Endothelial cell (in vitro differentiated cells): ENCODE measurements at places on chromosomes 2 and 18. TPM values are rescaled to one million over a fixed set of nuclear protein-coding genes. Genes with fewer than 3 reads are reported as not detected.
A peak's percentile ranks its signal among the peaks of the same experiment; 100 is the strongest.

DLGAP1 gene
- 1.8 TPM for total RNA-seq

VIT gene
- total RNA-seq = 3.6 TPM

IL1B gene
- not detected for total RNA-seq

POTEI gene
- total RNA-seq = 0.15 TPM

MYL12A gene
- 430 TPM for total RNA-seq

HOXD8 gene
- 9.3 TPM for total RNA-seq

ANKRD30B gene
- not detected for total RNA-seq

ZNF385B gene
- 0.49 TPM for total RNA-seq

COBLL1 gene
- 46.6 TPM for total RNA-seq

FER1L5 gene
- total RNA-seq = 1.0 TPM

GRCh38 chr2:226130192-226130591, 669.4 kb downstream of the IRS1 start:
- no peak for DNase-seq
- H3K4me1 ChIP-seq = peaks cover 7% of the 10 kb centered on the region
- H3K4me3 ChIP-seq = no peak overlapping the region
- H3K27ac ChIP-seq = no peak overlapping the region
- H3K36me3 ChIP-seq = no peaks in the 10 kb centered on the region
- H3K27me3 ChIP-seq = no peaks in the 10 kb centered on the region

GRCh38 chr2:75564713-75565359, 4.1 kb upstream of the EVA1A start:
- H3K27ac ChIP-seq = no peak overlapping the region
- no peak for DNase-seq
- no peaks in the 10 kb centered on the region for H3K36me3 ChIP-seq
- H3K4me3 ChIP-seq = no peak overlapping the region
- H3K27me3 ChIP-seq = peaks cover 8% of the 10 kb centered on the region

DNA sequence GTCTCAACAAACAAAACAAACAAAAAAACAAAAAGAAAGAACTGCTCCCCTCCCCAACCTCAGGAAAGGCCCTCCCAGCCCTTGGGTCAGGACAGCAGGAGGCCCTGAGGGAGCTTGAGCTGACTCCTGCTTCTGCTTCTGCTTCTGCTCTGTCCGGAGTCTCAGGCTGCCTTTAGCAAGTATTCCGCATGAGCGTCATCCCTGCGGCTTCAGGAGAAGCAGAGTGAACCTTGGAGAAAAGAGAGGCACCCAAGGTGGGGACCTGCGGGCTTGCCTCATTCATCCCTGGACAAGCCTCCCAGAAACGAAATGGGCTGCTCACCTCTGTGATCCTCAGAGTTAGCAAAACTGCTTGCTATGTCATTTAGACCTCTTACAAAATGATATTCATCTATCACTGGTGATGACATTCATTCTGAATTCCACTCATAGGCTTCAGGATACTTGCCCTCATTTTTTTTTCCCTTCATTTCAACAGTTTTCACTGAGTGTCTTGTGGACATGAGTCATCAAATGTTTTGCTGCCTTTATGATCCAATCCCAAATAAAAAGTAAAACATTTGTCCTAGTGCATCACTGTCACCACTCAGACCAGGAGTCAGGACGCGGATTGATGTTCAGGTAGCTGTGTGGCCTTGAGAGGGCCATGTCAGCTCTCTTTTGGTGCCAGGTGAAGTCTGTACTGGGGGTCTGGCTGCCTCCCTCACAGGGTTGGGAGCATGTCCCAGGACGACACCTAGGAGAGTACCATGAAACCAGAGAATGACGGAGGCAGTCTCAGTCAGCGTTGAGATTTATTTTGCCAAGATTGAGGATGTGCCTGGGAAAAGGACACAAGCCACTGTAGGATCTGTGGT, 51.7 kb downstream of the IMPA2 start:
- peak overlapping the region; percentile 5 for H3K4me3 ChIP-seq
- H3K27ac ChIP-seq = no peak overlapping the region
- H3K36me3 ChIP-seq = no peaks in the 10 kb centered on the region
- H3K27me3 ChIP-seq = peaks cover 7% of the 10 kb centered on the region
- H3K4me1 ChIP-seq = peaks cover 2% of the 10 kb centered on the region

- peaks cover 2% of the 10 kb centered on the region for H3K27me3 ChIP-seq
- H3K4me3 ChIP-seq = no peak overlapping the region
- H3K4me1 ChIP-seq = no peaks in the 10 kb centered on the region
- H3K27ac ChIP-seq = no peak overlapping the region
- DNase-seq = no peak
- no peaks in the 10 kb centered on the region for H3K36me3 ChIP-seq
Observed at GRCh38 chr18:54948350-54948837, 10.9 kb downstream of the CCDC68 start.

DNA sequence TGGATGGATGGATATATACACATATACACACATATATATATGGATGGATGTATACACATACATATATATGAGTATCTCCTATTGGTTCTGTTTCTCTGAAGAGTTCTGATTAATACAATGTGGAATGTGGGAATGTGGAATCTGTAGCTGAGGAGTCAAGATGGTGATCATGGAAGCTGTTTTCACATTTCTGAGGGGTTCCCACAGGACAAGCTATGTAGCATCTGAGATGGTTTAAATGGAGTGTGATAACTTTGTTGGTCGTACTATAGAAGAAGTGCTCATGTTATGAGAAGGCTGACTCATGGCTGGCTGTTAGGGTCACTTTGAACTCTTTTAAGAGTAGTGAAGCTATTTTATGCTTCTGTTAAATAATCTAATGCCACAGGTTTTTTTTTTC, 279.7 kb downstream of the MEIS1 start:
- no peaks in the 10 kb centered on the region for H3K36me3 ChIP-seq
- no peak for DNase-seq
- no peak overlapping the region for H3K4me3 ChIP-seq
- H3K4me1 ChIP-seq = peaks cover 5% of the 10 kb centered on the region
- H3K27me3 ChIP-seq = no peaks in the 10 kb centered on the region

GRCh38 chr2:149690825-149691224, 103.2 kb upstream of the MMADHC start:
- H3K27ac ChIP-seq = no peak overlapping the region
- no peak overlapping the region for H3K4me3 ChIP-seq
- no peaks in the 10 kb centered on the region for H3K36me3 ChIP-seq

DNA sequence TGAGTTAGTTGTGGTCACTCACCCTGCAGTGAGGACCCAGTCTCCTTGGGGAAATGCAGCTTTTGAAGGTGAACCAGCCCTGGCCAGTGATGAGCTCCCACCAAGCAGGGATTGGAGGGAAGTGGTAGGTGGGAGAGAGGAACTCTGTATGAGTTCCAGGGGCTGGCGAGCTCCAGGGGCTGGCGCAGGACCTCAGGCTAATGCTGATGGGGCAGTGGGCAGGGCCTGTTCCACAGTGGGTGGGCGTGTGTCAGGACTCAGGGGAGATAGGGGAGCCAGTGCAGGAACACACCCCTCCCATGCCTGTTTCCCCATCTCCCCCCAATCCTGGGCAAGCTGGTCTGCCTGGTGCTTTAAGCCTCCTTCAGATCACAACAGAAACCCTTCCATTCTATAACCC, 208.4 kb downstream of the DYSF start:
- peaks cover 17% of the 10 kb centered on the region for H3K27me3 ChIP-seq
- H3K4me3 ChIP-seq = no peak overlapping the region
- peaks cover 60% of the 10 kb centered on the region for H3K36me3 ChIP-seq
- H3K4me1 ChIP-seq = peaks cover 5% of the 10 kb centered on the region
- H3K27ac ChIP-seq = no peak overlapping the region

DNA sequence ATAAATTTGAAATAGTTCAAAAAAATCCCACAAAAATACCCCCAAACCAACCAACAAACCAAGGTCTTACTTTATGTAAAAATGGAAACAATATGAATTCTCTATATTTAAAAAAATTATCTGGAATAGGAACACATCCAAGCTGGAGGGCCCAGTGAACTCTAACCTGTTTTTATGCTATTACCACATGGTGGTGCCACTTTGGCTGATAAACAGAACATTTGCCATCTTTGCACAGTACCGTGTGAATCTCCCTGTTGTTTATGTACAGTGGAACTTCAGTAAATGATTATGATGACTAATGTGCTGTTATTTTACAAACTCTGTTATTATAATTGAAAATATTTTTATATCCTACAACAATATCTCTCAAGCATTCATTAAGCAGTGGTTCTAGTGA, 145.3 kb upstream of the SMAD7 start:
- no peak overlapping the region for H3K27ac ChIP-seq
- H3K27me3 ChIP-seq = no peaks in the 10 kb centered on the region
- no peaks in the 10 kb centered on the region for H3K4me1 ChIP-seq
- DNase-seq = no peak
- H3K4me3 ChIP-seq = no peak overlapping the region

DNA sequence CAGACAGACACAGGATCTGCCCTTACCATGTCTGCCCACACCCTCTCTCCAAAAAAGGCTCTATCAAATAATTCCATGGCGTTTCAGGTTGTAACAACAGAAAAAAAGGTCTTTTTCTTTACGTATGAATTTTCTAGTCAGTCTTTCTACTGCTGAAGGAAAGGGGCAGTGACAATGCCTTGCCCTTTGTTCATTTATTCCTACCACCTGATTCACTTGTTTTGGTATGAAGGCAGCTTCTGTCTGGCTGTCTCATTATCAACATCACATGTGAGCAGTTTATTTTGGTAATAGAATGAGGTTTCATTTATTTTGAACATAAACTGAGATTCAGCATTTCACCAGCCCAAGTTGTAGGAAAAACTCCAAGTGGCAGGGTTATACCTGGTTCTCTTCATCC, 94.3 kb upstream of the KLF7 start:
- peaks cover 29% of the 10 kb centered on the region for H3K4me1 ChIP-seq
- no peak overlapping the region for H3K27ac ChIP-seq
- no peak overlapping the region for H3K4me3 ChIP-seq
- H3K36me3 ChIP-seq = no peaks in the 10 kb centered on the region

GRCh38 chr2:63697160-63697559, 108.4 kb downstream of the MDH1 start:
- H3K27ac ChIP-seq = no peak overlapping the region
- no peaks in the 10 kb centered on the region for H3K27me3 ChIP-seq
- peaks cover 6% of the 10 kb centered on the region for H3K4me1 ChIP-seq
- no peak for DNase-seq

DNA sequence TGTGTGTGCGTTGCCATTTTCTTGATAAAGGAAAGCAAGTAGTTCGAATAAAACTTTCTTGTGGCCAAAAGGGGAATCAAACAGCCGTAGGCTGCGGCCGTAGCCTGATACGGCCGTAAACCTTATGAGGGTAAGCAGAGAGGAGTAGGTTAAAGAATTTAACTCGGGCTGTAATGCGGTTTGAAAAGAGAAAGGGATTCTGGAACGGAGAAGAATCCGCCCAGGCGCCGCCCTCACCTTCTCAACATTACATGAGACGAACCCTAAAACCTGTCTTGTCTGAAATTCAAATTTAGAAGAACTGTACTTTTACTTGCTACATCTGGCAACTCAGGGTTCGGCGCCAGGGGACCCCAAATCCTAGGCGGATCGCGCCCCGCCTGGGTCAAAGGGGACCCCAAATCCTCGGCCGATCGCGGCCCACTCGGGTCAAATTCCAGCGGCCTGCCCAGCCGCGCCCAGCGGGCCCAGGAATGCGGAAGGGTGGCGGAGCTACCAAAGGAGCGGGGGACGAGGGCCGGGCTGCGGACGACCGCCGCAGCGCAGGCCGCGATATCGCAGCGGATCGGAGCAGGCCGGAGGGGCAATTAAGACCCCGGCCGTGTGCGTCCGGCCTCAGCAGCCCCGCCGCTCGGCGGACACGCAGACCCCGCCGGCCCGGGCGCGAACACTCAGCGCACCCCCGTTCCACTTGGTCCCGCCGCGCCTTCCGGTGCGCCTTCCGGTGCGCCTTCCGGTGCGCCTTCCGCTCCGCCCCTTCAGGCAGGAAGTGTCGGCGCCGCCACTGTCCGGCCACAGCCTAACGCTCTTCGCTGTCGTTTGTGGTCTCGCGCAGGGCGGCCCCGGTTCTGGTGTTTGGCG, at the start of gene MYL12B:
TSS of gene MYL12B (plus strand) at position 761 of the 861 bp plus-strand sequence. CDS start 10,766 bp downstream, outside the sequence.
- H3K36me3 ChIP-seq = peaks cover 20% of the 10 kb centered on the region
- peak within 1 kb of the TSS; percentile 97 for H3K4me3 ChIP-seq
- H3K27ac ChIP-seq = peak within 1 kb of the TSS; percentile 100
- peak; percentile 79 for DNase-seq

DNA sequence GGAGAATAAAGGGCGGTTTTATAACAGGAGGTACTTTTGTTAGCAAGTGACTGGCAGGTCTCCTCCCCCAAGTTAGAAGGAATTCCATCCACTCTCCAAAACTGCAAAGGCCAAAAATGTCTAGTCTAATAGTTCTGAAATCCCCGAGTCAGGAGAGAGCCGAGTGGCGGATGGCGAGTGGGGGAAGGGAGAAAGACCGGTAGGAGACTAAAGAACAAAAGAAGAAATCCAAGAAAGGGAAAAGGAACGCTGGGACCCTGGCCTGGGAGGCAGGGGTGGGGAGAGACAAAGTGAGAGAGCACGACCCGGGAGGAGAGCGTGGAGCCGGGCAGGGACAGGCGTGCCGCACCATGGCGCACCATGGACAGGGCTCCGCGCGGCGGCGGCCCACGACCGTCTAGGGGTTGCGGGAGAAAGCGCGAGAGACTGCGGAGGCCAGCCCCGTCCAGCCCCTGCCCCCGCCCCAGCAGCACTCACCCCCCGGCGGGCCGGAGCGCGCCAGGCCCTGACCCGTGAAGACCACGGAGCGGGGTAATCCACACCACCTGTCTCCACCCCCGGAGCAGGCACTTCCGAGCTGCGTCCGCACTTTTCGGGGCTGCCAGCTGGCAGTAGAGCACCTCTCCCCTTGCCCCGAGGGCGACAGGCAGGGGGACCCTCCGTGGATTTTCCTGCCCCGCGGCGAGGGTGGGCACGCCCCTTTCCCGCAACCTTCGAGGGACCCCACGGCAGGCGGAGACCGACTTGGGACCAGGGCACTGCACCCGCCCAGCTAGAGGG, 1.6 kb downstream of the CDH2 start:
- DNase-seq = peak; percentile 74
- H3K27me3 ChIP-seq = peaks cover 14% of the 10 kb centered on the region
- H3K27ac ChIP-seq = peak overlapping the region; percentile 67
- H3K4me1 ChIP-seq = peaks cover 26% of the 10 kb centered on the region
- peak overlapping the region; percentile 97 for H3K4me3 ChIP-seq

DNA sequence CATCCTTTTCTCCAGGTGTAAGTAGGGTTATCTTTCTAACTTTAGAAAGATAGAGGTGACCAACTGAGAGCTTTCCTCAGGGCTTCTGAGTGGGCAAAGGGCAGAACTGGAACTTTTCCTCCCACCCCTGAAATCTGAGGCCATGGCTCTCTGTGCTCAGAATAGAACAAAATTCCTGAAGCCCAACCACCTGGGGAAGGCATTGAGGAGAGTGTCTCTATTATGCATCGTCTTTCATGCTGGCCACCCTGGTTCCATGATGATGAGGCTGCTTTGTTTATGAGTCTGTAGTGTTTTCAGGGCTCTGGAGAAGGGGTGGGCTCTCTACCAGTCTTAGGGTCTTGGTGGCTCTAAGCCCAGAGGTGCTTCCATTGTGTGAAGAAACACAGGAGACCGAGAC, 30.7 kb upstream of the IL1R1 start:
- H3K4me3 ChIP-seq = no peak overlapping the region
- no peaks in the 10 kb centered on the region for H3K27me3 ChIP-seq
- DNase-seq = no peak
- H3K27ac ChIP-seq = peak overlapping the region; percentile 45

GRCh38 chr2:226652369-226652768, 147.3 kb downstream of the IRS1 start:
- no peak overlapping the region for H3K4me3 ChIP-seq
- DNase-seq = no peak
- no peak overlapping the region for H3K27ac ChIP-seq
- H3K36me3 ChIP-seq = peaks cover 14% of the 10 kb centered on the region
- H3K27me3 ChIP-seq = peaks cover 8% of the 10 kb centered on the region
